ENCODE measurements at places on chromosomes 7 and 10. TPM values are rescaled to one million over a fixed set of nuclear protein-coding genes. Genes with fewer than 3 reads are reported as not detected.

GRCh38 chr10:21496343-21497176, 28.9 kb downstream of the SKIDA1 start:
- peak; percentile 78 for DNase-seq

Gene ZNF32
- 57.9 TPM for total RNA-seq

DNA sequence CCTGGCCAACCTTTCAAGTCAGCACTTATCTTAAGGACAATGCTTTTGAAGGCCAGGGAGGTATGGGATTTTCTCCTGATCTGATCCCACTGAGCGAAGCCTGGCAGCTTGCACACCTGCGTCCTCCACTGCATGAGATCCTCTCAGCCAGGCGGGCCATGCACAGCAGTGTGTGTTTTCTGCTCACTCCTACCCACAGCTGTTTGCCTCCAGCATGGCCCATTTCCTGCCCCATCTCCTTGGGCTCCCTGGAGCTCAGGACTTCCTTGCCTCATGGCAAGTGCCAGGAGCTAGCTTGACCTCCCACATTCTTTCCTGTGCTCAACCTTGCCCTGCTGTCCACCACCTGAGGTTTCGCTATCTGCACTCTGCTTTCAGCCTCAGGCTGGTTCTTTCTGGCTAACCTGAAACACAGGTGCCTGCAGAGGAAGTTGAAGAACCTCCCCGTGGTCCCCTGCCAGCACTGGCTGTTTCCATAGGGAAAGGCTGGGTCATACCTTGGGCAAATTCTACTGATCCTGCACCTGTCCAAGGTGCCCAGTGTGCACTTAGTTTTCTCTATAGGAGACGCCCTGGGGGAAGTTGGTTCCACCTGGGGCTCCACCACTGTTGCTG, 43.9 kb upstream of the EEPD1 start:
- DNase-seq = no peak

DNA sequence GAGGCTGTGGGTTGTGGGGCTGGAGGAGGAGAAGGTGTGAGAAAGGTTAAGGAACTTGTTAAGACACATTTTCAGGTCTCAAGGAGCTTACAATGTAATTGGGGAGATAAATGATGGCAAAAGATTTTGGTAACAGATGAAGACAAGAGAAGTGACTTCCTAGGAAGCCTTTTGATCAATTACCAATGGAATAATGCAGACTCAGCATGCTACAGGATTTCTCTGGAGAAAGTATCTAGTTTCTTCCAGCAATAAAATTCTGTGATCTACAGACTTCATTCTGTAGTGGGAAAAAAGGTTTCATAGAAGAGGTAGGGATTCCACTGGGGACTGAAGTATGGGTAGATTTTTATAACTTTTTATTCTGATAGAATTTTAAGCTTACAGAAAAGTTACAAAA, 184.2 kb upstream of the RHOBTB1 start:
- no peak for DNase-seq

- no peak for DNase-seq
Observed at GRCh38 chr7:91527460-91527859, 263.2 kb downstream of the FZD1 start.

- DNase-seq = no peak
Observed at GRCh38 chr7:135321556-135321955, 87.9 kb downstream of the STRA8 start.

- DNase-seq = no peak
Observed at GRCh38 chr7:26480156-26480555, 188.5 kb downstream of the SNX10 start.

DNA sequence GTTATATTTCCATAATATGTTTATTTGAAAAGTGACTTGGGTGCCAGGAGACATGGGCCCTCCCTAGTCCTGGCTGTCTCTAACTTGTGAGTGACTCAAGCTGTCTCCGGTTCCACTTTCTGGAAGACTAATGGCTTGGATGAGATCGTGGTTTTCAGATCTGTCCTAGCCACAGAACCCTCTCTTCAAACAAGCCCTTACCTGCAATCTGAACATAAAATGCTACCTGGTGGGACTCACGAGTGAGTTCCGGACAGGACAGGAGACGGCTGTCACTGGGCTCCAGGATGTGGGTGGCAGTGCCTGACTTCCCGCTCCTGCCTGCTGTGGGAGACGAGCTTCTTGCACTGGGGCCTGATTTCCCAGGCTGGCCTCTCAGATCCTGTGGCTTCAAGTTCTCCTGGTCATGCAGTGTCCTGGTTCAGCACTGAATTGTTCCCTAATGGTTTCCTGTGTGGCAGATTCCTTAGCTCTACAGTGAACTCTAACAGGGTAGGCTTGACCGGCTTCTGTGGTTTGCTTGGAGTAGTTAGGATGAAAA, 26.0 kb upstream of the PFKFB3 start:
- no peak for DNase-seq

DNA sequence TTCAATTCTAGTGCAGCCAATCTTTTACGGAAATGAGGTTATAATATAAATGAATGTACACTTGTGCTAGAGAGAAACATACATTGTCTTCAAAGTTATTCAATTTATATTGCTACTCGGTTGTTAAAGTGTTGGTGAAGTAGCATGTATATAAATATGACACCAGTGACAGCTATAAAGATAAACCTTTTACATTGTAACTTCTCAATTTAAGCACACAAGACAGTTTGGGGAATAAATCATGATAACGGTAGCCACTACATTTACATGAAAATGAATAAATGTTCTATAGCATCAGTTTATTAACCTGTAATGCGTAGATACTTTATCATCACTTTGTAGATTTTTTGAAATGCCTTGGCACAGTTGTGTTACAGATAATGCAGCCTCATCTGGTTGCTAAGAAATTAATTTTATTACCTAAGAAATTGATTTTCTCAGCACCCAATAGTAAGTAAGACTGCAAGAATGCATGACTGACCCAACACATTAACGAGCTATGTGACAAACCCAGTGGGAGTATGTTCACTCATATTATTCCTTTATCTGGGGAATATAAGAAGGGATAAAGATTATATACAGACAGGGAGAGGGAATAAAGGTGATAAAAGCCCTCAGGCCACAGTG, 283.9 kb upstream of the NPVF start:
- no peak for DNase-seq

GRCh38 chr7:129089521-129090212, 34.8 kb upstream of the TNPO3 start:
- no peak for DNase-seq

DNA sequence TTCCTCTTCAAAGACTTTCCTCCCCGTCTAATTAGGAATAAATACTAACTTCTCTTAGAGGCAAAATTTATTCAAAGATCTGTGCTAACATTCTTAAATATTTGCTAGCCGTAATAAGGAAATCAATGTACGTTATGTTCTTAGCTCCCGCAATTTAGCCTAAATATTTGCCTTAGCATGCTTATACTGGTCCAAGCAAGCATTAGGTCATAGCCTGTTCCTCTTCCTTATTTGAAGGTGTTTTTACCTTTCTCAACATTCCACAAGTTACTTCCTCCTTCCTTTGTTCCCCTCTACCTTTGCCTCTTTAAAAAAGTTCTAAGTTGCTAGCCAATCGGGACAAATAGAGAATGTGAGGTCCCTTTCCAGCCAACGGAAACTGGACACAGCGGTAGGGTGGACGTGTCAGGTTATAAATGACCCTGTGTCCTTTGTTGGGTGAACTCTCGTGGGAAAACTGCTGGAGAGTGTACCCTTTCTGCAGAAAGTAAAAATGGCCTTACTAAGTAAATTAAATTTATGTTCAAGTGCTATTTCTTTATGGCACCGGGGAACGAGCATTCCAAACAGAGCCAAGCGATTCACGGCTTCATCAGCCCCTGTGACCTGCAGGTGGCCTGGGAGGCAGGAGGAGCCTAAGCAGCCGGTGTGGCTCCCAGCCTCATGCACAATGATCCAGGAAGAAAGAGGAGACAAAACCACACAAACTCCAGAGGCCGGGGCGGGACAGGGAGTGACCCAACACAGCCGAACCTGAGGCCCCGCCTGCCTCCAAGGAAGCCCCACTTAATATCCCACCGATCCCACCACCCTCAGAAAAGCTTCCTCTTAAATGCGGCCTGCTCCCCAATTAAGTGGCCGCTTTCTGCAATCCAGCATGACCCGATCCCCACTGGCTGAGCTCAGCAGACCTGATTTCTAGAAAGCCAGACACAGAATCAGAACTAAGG, 67.0 kb downstream of the ZRANB1 start:
- DNase-seq = no peak

Gene AGMO
- 7.3 TPM for total RNA-seq

Gene LRRC18
- total RNA-seq = not detected

Gene IFIT1B
- total RNA-seq = not detected

Gene CLRN3
- total RNA-seq = 49.0 TPM
